ENCODE measurements at places on chromosomes 12 and 14.

GRCh38 chr12:23707270-23707669 is 242.2 kb downstream of the SOX5 start:
- DNase-seq = no peak

DNA sequence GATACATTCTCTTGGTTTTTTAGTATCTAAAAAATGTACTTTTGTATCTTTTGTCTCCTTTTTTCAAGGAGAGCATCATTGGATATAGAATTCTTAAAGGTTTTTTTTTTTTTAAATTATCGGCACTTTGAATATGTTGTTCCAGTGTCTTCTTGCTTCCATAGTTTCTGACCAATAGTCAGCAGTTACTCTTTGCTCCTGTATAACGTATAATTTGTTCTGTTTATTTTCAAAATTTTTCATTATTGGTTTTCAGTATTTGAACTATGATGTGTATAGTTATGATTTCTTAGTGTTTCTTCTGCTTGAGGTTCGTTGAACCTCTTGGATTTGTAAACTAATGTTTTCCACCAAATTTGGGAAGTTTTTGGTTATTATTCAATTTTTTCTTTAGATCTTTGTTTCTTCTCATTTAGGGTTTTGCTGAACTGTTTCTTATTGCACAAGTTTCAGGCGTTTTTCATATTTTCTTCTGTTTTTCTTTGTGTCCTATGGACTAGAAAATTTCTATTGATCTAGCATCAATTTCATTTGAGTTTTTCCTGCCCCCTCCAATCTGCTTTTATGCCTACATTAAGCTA is 93.9 kb downstream of the PLBD1 start:
- no peak for DNase-seq

DNA sequence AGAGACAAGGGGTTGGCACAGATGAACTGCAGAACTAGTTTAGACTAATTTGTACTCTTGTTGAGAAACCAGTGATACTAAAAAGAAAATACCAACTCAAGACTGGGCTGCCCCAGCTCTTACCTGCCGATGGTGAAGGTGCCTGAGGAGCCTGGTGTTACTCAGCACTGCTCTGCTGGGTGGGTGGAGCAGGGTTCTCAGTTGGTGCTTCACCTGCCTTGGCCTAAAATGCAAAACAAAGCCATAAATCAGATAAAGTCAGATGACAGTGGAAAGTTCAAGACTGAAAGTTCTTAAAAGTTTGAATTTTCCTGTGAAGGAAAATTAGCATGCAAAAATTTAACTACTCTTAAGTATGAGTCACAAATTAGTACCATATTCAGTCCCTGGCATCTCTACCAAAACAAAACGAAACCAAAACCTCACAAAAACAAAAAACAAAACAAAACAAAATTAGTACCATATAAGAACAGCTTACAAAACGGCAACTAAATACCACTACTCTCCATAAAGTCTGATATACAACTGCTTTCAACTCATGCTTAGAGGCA is 21.9 kb downstream of the YBX3 start:
- no peak for DNase-seq

DNA sequence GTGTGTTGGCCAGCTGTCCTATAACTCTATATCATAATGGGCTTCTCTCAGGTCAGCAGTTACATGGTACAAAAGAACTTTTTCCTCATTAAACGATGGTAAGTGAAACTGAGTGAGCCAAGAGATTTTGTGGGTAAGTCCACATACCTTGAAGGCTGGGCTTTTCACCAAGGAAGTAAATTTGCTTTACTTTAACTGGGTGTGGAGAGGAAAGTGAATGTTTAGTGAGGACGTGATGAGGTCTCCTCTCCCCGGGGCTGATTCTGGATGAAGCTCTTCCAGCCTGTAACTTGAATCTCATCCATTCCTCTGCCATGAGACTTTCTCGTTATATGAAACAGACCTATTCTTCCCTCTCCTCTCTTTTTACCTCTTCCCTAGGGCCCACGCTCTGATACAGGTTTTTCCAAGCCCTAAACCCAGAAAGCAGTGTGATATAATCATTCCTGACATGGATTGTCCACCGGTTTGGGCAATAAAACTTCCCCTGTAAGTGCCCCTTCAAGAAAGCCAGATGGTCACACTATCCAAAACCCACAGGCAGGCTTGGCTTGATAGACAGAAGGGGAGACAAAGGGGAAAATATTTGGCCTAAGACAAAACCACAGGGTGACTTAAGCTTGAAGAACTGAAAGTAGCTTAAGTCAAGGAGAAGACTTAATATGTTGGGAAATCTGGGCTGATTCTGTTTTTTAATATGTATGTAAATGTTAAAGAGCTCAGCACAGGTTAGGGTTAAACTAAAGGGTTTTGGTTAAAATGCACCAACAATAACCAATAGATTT is 50.3 kb downstream of the CIT start:
- no peak for DNase-seq

GRCh38 chr14:100726550-100727085 is at the start of gene DLK1:
TSS of gene DLK1 (plus strand) at chr14:100726892. CDS start at chr14:100727069, 177 bp downstream.
- no peak for DNase-seq

GRCh38 chr12:116490471-116490870 is 68.7 kb upstream of the MAP1LC3B2 start:
- DNase-seq = no peak

- no peak for DNase-seq
These were observed 3.6 kb downstream of the KRT83 start for GRCh38 chr12:52317468-52318052.

DNA sequence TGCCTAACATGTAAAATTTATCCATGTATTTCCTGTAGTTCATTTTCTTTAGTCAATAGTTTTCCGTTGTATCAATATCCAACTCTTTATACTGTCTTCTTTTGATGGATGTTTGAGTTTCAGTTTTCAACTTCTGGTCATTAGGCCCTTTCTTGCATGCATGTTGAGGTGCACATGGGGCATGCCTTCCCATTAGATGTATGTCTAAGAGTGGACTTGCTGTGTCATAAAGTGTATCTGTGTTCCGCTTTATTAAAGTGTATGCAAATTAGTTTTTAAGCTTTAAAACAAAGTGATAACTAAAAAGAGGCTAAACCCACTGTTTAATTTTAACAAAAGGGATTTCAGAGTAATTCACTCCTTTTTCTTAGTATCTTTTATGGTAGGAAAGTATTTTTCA is 441.1 kb downstream of the PCNX1 start:
- no peak for DNase-seq

- peak; percentile 7 for DNase-seq
These were observed 23.8 kb downstream of the JAG2 start for GRCh38 chr14:105144666-105145380.

GRCh38 chr14:86015941-86016340 is 486.0 kb downstream of the FLRT2 start:
- no peak for DNase-seq

- no peak for DNase-seq
These were observed 50.2 kb downstream of the C14orf132 start for GRCh38 chr14:96089401-96089800.

- no peak for DNase-seq
These were observed 154.9 kb upstream of the PELI2 start for GRCh38 chr14:55963295-55963694.

- peak; percentile 19 for DNase-seq
These were observed 134.3 kb upstream of the CNTN1 start for GRCh38 chr12:40557980-40558379.

DNA sequence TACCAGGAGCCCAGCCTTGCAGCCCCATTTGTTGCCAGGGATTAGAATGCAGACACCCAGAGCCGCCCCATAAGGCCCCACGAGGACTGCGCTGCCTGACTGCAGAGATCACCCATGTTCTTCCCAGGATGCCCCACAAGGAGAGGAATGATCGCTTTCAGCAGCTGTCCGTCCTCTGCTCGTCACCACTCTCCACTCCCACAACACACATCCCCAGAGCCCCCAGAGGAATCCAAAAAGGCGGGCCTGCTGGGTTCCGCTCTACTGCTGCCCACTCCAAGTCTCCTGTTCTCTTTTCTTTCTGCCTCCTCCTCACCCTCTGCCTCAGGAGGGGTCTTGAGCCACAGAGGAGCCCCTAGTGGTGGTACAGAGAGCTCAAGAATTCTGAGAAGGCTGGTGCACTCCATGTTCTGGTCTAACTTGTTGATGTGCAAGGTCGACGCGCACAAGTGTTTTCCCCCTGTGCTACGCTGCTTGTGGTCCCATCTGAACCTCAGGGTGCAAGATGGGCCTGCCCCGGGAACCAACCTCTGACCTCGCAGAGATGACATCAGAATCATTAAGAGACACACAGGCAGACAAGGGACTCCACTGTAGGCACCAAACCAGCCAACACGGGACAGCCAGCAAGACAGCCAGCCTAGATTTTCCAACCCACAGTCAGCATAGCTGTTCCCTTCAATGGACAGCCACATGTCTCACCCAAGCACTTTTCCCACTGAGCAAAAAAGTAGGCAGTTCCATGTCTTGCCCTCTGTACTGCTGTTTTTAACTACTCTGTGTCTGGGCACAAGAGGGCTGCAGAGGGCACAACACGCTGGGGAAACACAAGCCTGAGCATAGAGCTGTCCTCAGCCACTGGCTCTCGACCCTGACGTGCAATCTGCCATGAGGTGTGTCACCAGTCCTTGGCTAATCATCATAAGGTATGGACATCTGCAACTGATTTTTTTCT is 29.9 kb downstream of the PXN start:
- no peak for DNase-seq

- peak; percentile 88 for DNase-seq
These were observed at the start of gene SP1 for GRCh38 chr12:53380104-53380793. TSS of gene SP1 (plus strand) at chr12:53380176. CDS start at chr12:53380292, 116 bp downstream.

Measured in WERI-Rb-1 (cell line).